ENCODE measurements at places on chromosomes 3 and 15.

DNA sequence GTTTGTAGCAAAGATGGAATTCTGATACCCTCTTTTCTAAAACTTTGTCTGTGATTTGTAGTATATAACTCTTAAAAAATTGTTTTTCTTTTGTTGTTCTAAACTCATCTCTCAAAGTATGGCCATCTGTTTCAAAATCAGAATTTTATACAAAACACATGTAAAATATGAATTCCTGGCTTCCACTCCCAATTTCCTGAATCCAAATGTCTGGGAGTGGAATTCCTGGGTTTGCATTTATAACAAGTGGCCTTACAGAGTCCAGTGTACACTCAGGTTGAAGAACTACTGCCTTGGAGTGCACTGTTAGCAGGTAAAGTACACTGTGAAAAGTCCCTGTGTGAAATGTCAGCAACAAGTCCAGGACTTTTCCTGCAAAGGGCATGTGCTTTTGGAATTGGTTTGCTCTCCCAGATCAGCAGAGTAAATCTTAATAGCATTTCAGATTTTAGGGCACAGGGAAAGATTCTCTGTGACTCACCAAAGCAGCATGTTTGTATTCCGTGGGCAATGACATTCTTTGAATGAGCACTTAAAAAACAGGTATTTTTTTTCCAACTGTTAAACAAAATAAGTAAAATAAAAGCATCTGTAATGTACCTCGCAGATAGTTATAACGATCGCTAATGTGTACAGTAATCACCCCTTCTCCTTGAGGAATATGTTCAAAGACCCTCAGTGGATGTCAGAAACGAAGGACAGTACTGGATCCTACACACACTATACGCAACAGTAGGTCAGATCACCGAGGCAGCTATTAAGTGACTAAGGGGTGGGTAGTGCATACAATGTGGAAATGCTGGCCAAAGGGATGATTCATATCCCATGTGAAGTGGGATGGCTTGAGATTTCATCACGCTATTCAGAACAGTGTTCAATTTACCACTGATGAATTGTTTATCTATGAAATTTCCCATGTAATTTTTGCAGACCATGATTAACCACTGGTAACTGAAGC, 2.0 kb upstream of the CLDN16 start:
- no peak for DNase-seq

DNA sequence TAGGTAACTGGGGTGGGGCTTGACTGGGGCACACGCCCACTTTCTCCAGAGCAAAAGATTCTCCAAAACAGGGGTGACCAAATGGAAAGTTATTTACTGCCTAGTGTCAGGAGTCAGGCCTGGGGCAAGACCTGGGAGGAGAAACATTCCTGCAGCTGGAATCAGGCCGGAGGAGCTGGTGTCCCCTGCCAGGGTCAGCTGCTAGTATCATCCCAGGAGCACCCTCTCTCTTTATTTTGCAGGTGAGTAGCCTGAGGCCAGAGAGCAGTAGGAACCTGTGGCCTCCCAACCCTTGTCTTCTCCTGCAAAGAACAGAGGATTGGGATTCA, 32.9 kb downstream of the DNAJB8 start:
- no peak for DNase-seq

DNA sequence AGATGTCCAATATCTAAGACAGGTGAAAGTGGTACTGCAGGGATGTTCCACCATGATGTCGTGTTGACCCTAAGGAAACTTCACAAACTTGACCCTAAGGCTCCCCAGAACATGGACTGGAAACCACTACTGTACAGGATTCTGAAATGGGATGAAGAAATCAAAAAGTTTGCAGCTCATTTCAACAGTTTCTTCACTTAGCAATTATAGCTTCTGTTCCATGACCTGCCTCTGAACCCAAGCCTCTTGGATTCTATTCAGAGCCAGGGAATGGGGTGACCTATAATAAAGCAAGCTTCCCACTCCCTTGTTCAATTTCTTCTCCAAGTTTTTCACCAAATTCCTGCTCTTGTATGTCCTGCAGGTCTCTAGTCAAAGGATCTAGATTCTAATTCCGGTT, 40.7 kb downstream of the DUT start:
- DNase-seq = no peak

DNA sequence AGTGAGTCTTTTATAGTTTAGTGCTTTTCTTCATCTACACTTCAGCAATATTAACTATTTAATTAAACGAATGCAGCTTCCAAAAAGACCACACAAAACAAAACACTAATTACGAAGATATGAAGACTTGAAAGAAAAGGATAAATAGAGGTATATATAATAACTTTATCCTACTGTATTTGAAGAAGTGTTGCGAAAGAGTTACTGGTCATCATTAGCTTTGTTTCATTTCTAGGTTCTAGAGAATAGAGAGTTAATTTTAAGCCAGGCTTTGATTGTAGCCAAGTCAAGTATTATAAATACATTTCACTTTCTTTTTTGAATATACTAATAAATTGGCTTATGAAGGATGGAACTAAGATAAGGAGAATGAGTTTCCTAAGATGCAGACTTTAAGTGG, 416.8 kb upstream of the GBE1 start:
- no peak for DNase-seq

DNA sequence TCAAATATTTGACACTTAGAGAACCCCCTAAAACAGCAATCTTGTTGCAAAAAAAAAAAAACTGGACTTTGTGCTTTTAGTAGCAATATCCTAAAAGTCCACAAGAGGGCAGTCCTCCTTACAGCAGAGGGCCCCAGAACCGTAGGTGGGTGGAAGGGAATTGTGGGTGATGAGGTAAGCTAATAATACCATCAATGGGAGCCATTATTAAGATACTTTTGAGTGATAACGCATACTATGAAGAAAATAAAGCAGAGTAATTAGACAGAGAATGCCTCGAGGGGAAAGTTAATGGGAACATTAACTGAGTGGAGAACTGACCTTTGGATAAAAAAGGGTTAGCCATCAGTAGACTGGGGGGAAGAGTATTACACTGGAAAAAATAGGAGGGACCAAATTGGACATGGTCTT, 229.9 kb downstream of the THRB start:
- DNase-seq = no peak

DNA sequence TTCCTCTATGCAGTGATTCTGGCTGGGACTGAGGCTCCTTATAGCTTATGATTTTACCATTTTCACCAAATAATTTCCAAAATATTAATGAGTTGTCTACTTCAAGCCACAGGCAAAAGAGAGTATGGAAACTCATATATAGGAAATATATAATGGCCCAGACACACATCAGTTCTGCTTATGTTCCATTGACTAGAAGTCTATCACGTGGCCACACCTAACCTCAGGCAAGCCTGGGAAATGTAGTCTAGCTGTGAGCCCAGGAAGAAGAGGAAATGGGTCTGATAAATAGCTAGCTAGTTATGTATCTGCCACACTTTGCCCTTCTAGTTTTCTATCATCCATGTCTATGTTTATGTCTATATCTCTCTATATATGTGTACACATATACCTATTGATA, 195.1 kb downstream of the OTOL1 start:
- no peak for DNase-seq

DNA sequence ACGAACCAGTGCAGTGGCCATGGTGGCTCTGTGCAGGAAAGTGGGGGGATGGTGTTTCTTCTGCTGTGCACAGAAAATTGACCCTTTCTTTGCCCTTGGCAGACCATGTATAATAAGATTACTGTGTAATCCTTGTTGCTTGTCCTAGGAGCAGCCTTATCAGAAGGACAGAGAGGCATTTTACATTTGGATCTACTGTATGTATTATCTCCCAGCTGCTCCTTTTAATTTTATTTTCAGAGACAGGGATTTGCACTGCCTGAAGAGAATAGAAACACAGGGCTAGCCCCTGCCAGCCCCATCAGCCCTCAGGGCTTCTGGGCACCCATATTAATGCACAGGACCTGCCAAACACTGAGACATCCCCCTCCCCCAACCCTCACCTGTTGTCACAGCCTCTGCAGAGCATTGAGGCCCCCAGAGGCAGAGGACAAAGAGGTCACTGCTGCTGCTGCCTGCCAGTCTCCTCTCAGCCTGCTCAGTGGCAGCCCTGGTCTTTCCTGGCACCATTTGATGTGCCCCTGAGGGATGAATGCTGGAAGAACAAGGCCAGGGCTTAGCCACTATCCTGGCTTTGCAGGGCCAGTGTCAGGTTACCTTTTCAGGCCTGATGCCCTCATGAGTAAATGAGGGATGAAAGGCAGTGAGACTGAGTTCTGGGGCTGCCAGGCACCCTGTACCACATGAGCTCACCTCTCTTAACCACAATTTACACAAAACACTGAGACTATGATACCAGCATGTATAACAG, 533.4 kb downstream of the NTRK3 start:
- no peak for DNase-seq

- no peak for DNase-seq
Measured at GRCh38 chr3:159761369-159761768, 227.3 kb upstream of the IL12A start.

GRCh38 chr3:183400352-183400751, 28.1 kb downstream of the MCF2L2 start:
- DNase-seq = no peak

DNA sequence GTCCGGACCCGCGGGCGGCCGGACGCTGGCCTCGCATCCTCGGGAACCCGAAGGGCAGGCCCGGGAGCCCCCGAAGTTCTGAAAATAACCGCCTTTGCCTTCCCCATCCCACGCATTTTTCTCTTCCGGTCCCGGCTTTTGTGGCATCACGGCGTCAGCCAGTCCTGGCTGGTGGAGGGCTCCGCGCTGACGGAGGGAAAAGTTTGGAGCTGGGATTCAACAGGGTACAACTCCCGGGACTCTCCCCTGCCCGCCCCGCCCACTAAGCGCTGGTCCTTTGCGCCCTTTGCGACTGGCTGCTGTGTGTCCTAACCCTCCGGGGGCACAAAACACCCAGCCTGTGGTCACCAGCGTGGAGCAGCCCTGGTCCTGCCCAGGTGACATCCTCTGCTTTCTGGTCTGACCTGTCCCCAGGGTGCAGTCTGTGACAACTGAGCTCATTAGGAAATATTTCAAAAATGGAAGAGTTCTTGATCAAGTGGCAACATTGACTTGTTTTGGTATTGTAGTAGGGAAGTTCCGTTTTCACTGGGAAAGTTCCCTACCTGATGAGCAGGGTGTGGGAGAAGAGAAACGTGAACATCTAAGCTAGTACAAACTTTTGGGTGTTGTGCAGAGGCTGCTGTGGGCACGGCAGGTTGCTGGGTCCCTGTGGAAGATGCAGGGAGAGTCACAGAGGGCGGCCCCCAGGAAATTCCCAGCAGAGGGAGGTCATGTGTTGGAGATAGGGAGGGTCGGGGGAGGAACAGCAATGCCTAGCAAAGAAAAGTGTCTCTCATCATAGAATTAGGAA, 775 bp downstream of the ARNT2 start:
- no peak for DNase-seq

DNA sequence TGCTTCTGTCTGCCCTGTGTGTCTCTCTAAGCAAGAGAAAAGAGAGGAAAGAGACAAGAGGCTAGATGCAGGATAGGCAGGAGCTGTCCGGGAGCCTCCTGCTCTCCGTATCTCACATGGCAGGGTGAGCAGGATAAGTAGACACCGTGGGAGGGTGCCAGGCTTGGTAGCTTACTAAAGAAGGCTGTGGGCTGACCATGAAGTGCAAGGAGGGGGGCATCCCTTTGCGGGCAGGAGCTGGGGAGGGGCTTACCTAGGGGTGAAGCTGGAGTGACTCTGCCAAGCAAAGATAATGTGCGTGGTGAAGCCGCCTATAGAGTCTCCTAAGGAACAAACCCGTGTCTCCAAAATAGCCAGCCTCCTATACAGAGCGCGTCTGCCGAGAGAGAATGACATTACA, 33.7 kb upstream of the TMC3 start:
- no peak for DNase-seq

DNA sequence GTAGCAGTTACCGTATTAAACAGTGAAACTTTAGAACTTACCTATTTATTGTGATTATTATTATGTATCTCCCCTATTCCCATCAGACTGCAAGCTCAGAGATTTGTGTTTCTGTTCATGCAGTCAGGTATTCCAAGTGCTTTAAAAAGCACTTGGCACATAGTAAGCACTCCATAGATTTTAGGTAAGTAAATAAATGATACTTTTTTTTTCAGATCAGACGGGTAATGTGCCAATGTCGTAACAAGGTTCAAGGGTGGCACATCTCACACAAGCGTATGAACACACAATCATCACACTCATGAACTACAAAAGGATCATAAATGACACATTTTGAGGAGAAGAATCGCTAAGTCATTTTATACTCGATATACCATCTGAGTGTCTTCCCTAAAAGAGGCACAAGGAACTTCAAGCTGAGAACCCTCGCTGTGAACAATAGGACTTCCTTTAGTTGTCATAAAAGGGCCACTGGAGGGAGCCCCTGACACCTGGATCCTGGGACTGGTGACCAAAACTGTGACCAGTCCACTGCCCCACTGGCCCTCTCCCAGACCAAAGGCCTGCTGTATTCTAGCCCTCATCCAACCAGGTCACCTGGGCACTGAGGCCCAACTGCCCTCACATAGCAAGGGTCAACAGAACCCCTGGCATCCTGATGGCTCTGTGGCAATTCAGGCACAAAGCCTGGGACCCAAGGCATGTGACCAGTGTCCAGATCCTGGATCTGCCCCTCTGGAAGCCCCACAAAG, 32.1 kb downstream of the KIF9 start:
- DNase-seq = no peak

GRCh38 chr3:134228035-134228434, 22.6 kb downstream of the RYK start:
- DNase-seq = no peak

GRCh38 chr3:64161481-64161952, 63.7 kb downstream of the PRICKLE2 start:
- no peak for DNase-seq

- no peak for DNase-seq
Measured at GRCh38 chr15:64970698-64971097, 19.0 kb downstream of the SPG21 start.

DNA sequence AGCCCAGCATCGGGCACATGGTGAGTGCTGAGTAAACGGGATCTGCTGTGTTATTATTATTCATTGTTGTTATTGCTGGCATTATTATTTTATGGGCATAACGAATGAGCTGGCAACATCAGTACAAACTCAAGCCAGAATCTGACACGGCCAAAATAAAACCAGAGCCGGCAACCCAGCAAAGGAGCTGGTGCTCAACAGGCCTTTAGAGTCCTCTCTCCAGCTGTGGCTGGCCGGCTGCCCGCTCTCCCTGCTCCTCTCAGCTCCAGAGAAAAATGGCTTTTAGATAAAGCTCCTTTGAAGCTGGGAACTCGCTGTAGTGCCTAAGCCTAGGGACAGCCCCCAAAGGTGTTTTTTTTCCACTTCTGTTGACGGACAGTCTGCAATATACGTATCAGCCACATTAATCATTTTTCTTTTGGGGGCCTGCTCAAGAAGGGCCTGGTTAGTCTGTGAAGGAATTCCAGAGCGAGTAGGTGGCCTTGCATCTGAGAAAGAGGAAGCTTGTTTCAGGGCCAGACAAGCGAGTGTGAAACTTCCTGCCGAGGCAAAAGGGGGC, 193.9 kb upstream of the UBE2E1 start:
- no peak for DNase-seq

DNA sequence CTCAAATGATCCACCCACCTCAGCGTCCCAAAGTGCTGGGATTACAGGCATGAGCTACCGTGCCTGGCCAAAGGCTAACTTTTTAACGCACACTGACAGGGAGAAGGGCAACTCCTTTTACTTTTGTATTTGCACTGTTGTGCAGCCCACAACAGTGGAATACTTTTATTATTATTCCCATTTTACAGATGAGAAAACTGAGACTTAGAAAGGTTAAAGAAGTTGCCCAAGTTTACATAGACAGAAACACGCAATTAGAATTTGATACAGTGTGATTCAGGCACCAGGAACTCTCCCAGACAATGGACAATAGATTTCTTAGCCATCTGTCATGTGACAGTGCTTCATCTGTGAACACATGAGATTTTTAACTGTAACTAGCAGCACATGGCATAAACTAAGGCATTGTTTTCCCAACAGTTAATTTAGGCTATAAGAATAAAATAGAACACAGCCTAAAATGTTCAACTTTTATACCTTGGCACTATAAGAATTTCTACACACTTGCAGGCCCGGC, 18.8 kb downstream of the STAG1 start:
- no peak for DNase-seq
